Karpas-422 (cell line): ENCODE measurements at places on chromosomes 5 and 9. TPM values are rescaled to one million over a fixed set of nuclear protein-coding genes. Genes with fewer than 3 reads are reported as not detected.

- DNase-seq = no peak
Observed at GRCh38 chr5:72248410-72248981, 71.5 kb downstream of the MRPS27 start.

DNA sequence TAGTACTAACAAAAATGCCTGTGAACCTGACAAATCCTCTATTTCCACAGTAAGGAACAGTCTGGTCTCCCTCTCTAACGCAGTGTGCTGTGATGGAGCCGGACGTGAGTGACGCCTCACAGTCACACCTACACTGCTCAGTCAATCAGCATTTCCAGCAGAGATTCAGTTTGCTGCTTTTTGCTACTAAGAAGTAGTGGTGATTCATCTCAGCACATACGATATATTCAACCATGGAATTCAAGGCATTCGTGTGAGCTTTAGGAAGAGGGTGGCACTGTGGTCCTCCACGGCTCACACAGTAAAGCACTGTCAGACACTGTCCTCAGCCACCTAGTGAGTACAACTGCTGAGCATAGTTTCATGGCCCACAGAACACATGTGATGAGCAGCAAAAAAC, 70.9 kb downstream of the SETX start:
- DNase-seq = no peak

DNA sequence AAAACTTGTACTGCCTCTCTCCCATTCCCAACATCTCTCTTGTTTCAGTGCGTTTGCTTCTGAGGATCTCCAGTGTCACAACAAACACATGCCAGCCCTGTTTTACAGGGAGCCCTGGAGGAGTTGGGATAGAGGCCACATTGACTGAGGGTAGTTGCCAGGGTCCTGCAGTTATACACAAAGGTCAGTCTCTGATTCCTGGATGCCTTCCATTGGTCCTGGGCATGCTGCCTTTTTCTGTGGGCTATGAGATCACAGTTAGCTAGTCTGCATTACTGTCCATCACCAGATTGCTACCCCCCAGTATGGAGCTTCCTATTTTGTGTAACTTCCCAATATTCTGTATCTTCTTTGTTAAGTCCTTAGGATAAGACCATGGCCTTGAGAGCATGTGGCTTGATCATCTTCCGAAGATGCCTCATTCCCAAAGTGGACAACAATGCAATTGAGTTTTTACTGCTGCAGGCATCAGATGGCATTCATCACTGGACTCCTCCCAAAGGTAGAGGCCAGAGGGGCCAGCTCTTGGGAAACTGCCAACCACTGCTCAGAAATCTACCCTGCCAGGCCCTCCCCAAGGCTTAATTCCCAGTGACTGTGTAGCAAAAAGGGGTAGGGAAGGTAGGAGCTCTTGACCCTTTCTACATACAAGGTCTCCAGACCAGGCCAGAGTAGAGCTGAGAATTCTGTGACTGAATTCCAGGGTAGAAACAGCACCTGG, 9.5 kb downstream of the NUDT2 start:
- peak; percentile 30 for DNase-seq

DNA sequence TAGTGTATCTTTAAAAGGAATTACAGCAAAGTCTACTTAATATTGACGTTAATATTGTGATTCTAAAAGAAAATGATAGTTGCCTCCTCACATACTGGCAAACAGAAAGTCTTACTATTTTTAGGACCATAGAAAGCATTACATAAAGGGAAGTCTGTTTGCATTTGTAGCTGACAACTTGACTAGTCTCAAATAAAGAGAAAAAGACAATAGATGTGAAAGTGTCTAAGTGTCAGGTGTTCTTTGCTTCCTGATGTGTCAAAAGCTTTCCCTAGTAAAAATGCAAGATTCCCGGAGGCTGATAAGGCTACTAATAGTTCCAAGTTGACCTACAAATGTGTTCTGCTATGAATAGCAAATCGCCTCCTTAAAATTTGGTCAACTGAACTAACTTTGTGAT, 259.7 kb downstream of the CDH10 start:
- no peak for DNase-seq

GRCh38 chr5:133124891-133125290, 73.1 kb downstream of the HSPA4 start:
- DNase-seq = no peak

- peak; percentile 51 for DNase-seq
Observed at GRCh38 chr9:36007316-36007708, 29.4 kb upstream of the RECK start.

- no peak for DNase-seq
Observed at GRCh38 chr9:120358877-120359276, 221.1 kb downstream of the CDK5RAP2 start.

Gene IL5
- not detected in 2 replicates for total RNA-seq
